ENCODE measurements at places on chromosomes 6 and 20.

DNA sequence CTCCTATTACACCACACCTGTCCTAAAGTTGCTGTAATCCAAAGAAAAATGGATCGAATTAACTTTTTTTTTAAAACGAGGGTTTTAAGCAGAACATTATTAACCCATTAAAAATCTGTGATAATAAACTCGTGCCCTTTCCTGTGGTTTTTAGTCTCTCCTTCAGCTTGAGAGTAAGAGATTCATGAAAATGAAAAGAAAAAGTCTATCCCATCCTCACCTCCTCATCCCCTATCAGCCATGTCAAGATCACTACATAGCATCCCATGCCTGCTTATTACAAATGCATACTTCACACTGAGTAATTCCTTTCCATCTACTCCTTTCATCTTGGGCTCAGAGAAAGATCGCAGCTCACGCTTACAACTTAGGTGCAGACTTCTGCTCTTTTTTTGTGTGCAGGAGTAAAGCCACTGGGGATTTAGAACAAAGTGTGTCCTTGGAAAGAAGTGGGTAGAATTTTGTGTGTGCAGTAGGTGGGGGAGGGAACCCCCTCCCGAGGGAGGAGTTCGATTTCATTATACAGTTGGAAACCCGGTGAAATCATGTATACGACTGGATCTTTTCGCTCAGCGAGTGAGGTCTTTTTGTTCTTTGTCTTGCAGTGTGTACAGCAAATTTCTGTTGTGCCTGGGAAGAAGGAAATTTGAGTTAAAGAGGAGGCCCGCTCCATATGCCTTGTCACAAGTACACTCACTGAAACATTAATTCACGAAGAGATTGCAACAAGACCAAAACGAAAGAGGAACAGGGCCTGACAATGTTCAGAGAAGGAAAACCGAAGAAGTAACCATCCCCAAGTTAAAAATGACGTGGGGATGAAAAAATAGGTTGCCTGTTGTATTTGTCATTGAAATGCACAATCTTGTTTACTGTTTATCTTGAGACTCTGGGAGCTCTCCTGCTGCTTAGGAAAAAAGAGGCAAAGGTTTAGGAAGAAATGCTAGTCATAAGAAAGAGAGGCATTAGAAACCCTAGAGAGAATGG, 146.5 kb upstream of the ZNF217 start:
- DNase-seq: no peak

GRCh38 chr6:56852260-56853010, 102.5 kb upstream of the BEND6 start:
- peak; percentile 64 for DNase-seq

GRCh38 chr20:46801003-46801702, 91.7 kb downstream of the SLC2A10 start:
- no peak for DNase-seq

- no peak for DNase-seq
Measured at GRCh38 chr6:20724443-20725190, 190.4 kb downstream of the CDKAL1 start.

DNA sequence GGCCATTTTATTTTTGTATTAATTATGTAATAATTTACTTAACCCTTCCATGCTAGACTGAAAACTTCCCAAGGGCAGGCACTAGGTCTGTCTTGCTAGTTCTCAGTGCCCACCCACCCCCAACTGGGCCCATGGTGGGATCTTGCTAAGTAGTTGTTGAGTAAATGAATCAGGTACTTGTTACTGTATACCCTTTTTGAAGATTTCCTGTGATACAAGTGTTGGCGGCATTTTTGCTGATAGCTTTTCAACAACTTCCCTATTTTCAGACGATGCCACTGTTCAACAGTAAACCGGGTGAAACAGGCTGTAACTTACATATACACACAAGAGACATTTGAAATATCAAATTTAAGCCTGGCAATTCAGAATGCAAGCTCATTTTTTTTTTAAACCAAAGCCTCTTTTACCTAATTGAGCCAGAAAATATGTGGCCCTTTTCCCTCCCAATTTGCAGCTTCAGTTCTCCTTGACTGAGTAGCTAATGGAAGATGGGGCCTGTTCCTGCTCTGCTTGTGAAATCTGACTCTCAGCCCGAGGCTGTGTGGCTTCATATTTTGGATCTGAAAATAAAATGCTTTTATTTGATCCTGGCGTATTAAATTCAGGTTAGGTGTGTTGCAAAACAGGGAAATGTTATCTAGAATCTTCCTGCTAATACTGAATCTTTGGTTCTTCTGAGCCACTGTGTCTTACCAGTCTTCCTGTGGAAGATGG, 288.3 kb downstream of the NRN1 start:
- no peak for DNase-seq

DNA sequence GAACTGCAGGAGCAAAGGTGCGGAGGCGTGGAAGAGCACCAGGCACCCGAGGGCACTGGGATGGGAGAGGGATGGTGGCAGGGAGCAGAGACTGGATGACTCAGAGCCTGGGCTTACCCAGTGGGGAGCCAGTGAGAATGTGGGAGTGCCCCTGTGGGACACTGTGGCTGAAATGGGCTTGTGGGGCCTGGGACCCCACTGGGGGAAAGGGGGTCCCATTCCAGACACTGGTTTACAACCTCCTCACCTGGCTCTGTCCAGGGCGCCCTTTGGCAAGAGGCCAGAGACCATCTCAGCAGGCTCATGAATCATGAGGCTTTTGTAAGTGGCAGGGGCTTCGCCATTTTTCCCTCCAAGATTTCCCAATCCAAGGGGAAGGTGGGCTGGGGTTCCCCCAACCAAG, 124.0 kb upstream of the MAFB start:
- no peak for DNase-seq

GRCh38 chr6:87807475-87807874, 105.4 kb upstream of the AKIRIN2 start:
- DNase-seq: no peak

GRCh38 chr6:108465098-108465495, 95.6 kb upstream of the FOXO3 start:
- DNase-seq: no peak

GRCh38 chr6:166929542-166930189, 26.7 kb downstream of the RNASET2 start:
- no peak for DNase-seq

- DNase-seq: no peak
Measured at GRCh38 chr20:695165-695866, 19.7 kb upstream of the SCRT2 start.

- DNase-seq: peak; percentile 30
Measured at GRCh38 chr6:107114926-107115694, at the start of gene BEND3. Gene BEND3 (minus strand): TSS chr6:107115515. CDS start chr6:107099285, 16,230 bp downstream.

GRCh38 chr20:24501764-24502556, 32.5 kb downstream of the SYNDIG1 start:
- DNase-seq: peak; percentile 23

DNA sequence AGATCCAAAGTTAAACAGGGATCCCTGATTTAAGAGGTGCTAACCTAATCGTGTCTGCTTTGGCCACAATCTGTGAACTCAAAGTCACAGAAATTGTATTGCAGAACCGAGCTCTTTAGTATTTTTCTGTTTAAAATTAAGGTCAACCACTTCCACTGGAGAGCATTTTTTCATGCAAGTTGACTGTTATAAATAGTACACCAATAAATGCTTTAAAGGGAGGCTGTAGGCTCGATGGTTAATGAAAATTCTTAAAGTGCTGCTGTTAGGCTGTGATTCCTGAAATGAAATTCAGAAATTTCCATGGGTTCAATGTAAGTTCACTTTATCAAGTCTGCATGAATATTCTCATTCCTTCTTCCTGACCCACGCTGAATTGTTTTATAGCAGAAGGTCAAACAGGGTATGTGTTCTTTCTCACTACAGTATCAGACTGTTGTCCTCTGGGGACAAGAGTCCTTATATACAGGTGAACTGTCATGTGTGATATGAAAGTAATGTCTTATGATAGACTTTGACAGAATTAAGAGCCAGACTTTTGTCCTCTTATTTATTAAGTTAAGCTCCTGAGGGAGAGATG, 92.5 kb upstream of the HDGFL1 start:
- no peak for DNase-seq

DNA sequence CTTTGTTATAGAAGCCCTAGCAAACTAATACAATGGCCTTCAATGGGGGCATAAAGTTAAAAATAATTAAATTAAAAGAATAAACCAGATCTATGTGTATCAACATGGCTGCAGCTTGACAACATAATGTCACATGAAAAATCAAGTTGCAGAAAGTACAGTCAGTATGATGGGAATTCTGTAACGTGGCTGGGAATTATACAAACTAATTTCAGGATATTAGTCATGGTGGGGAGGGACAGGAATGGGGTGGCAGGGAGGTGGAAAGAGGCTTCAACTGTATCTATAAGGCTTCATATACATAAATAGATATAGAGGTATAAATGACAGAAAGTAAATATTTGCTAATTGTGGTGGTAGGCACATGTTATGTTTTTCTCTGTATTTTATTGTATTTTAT, 107.1 kb downstream of the UNC5CL start:
- no peak for DNase-seq

DNA sequence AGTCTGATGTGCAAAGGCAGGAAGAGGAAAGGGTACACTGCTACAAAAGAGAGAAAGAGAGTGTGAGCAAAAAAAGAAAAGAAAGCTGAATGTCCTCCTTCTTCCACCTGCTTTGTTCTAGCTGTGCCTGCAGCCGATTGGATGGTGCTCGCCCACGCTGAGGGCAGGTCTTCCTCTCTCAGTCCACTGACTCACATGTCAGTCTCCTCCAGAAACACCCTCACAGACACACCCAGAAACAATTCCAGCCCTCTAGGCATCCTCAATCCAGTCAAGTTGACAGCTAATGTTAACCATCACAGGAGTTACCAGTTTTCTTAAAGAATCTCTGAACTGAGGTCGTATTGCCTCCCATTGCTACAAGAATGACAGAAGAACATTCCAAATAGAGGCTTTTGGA, 411.9 kb upstream of the SASH1 start:
- no peak for DNase-seq

DNA sequence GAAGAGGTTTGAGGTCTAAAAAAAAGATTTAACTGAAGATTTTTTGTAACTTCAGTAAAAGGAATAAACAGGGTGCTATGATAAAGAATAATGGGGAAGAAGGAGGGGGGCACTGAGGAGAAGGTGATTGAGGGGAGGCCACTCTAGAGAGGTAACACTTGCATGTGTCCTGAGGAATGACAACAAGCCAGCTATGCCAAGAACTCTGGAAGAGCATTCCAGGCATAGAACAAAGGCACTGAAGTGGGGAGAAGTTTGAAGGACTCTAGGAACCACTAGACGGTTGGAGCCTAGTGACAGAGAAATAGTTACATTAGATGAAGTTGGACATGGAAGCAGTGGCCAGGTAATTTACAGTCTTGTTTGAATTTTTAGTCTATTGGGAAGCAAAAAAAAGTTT, 10.8 kb upstream of the SF3B5 start:
- no peak for DNase-seq

DNA sequence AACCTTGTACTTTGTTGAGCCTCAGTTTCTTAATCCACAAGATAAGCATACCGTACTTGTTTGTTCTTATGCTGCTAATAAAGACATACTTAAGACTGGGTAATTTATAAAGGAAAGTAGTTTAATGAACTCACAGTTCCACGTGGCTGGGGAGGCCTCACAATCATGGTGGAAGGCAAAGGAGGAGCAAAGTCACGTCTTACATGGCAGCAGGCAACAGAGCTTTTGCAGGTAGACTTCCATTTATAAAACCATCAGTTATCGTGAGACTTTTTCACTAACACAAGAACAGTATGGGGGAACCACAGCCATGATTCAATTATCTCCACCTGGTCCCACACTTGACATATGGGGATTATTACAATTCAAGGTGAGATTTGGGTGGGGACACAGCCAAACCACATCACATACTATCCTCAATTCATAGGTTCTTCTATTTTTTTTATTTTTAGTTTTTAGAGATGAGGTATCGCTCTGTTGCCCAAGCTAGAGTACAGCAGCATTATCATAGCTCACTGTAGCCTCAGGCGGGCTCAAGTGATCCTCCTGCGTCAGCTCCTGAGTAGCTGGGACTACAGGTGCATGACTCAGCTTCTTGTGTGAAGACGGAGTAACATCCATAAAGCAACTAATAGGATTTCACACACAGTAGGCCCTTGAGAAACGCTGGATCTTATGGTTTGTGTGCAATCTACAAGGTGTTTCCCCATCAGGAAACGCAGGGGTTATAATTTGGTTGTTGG, 76.7 kb upstream of the IYD start:
- DNase-seq: no peak

GRCh38 chr6:169292338-169293124, 38.9 kb upstream of the THBS2 start:
- no peak for DNase-seq

DNA sequence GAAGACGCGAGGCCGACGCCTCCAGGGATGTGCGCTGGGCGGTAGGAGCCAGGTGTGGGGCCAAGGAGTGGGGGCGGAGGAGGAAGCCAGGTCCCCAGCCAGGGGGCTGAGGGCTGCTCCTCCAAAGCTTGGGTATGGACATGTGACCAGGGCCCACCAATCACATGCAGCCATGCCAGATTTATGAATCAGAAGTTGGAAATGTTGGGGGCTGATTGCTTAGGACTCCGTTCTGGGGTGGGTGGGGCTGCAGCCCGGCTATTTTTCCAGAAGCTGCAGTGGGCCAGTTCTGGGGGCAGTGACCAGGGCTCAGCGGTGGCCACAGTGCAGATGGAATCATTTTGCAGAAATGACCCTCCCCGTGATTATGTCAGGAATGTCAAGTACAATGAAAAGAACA, 96.0 kb downstream of the CEBPB start:
- no peak for DNase-seq

DNA sequence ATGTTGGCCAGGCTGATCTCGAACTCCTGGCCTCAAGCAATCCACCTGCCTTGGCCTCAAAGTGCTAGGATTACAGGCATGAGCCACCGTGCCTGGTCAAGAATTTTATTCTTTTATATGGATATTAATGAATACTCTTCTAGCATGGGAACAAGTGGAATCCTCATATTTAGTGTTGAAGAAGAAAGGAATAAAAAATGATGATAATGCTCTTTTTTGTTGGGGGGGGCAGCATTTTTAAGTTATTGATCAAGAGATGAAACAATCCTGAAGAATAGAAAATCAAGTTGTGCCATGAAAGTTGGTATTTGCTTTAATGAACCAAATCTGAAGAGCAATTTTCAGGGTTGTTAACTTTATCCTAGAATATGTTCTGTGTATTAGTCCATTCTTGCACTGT, 6.7 kb upstream of the DNAAF9 start:
- no peak for DNase-seq

Data from midbrain (tissue), 1 donor.